ENCODE measurements at places on chromosomes 1 and 21.

DNA sequence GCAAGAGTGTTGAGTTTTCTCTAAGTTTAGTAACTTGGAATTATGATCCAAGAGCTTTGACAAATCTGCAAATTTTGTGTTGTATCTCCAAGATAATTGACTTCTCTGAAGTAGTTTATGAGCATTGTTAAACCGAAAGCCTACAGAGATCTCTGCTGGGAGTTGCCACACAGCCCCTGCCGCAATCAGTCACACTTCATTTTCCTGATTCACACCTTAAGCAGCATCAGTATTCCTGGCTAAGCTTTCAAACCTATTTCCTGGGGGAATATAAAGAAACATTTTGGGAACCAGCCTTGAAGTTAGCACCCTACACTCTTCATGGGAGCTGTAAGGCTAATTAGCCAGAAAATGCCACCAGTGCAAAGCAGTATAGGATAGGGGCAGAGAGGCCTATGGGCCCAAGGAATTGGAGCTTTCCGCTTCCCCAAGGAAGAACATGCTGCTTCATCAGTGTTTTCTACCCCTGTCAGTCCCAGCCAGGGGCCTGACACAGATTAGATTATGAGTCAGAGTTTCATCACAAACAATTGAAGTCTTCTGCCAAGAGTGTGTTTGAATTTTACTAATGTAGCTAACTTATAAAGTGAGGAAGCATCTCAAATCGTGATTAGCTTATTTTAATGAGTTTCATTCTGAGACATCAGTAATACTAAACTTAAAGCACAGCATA lies 23.2 kb upstream of the CACYBP start:
- no peak for DNase-seq

DNA sequence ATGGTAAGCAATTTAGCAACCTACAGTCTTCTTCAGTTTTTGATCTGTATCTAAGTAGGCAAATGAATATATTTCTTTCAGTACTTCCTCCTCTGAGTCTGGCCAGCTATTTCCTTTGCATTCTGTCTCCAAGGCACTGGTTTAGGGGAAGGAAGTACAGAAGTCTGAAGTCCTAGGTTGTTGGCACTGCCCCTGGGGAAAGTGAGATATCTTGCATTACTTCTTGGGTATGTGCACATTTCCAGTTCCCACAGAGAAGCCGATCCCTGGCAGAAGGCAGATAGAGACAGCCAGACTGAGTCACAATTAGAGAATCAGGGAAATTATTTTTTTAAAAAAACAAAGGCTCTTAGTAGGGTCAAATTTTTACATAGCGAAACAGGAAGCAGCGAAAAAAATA lies 98.8 kb downstream of the RASAL2 start:
- DNase-seq: no peak

DNA sequence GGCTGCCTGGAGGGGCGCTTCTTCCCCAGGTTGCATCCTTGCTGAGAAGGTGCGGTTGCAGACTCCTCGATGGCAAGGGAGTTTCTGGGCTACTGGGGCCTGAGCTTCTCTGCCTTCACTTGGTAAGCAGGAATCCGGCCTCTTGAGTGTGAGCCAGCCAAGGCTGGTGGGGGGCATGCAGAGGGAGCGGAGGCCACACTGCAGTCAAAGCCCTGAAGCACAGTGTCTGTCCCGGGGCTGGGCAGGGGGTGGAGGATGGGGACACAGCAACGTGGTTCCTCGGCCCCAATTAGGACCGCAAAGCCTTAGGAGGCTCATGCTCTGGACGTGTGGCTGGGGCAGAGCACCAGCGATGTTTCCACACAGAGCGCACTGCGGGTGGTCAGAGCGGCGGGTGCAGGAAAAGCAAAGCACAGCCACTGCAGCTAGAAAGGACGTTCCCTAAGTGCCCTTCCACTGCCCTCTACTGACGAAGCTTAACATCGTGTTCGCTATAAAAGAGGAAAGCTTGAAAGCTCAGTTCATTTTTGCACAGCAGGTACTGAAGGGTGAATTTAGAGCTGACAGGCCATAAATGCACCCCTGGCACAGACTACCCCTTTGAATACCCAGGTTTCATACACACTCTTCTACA lies 60.7 kb upstream of the COG2 start:
- DNase-seq: no peak

DNA sequence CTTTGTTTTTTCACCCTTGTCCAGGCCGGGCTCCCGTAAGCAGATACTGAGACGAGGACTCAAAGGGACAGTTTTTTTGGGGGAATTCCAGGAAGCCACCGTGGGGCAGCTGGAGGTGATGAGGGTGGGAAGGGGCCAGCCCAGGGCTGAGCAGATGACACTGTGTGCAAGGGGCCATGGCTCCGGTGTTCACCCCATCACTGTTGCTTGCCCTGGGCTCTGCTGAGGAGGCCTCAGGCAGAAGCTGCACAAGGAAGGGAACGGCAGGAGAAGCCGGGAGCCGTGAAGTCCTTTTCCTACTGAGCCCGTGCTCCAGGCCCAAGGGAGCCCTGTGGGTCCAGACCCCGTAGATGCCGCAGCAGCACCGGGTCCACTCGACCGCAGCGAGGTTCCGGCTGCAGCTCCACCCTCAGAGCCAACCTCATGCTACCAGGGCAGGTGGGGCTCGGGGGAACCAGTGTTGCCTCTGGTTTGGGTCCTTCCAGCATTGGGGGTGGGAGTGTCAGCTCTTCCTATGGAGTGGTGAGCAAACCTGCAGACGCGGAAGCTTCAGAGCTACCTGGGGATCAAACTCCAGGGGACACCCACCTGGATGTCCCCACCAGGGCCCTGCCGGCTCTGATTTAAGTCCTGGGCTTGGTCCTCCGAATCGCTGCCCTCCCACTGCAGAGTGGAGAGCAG lies 4.3 kb upstream of the CALML6 start:
- DNase-seq: no peak

DNA sequence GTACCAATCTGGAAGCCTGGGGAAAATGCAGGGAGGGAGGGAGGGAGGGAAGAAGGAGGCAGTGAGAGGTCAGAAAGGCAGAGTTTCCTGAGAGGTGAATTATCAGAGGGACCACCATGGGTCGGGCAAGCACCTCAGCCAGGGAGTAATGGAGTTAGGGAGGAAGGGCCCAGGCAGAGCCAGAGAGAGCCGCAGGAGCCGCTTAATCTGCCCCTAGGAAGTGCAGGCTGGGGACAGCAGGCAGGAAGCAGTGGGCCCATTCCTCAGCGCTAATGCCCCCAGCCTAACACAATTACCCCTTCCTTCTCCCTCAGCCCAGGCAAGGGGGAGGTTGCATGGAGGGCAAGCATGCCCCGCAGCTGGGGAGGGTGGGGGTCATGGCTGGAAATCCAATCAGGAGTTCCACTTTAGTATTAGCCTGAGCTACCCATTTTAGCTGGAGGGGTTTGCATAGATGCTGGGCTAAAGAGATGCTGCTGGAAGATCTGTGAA lies 109.0 kb downstream of the TMEM53 start:
- no peak for DNase-seq

DNA sequence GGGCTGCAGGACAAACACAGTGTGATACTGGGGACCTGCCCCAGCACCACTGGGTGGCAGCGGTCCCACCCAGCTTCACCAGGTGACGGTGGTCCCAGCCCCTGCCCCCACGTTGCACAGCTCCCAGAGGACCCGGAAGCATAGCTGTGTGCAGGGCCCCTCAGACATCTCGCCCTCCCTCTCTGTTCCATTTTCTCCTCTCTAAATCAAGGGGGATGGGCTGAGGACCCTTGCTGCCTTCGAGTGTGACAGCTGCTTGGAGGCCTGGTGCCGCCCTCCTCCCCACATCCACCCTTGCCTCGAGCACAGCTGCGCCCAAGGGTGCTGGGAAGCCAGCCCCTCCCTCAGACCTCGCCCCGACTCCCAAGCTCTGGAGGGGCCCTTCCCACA lies 16.1 kb upstream of the LRRC3 start:
- DNase-seq: no peak

GRCh38 chr1:91440847-91441246 lies 36.2 kb upstream of the HFM1 start:
- no peak for DNase-seq

DNA sequence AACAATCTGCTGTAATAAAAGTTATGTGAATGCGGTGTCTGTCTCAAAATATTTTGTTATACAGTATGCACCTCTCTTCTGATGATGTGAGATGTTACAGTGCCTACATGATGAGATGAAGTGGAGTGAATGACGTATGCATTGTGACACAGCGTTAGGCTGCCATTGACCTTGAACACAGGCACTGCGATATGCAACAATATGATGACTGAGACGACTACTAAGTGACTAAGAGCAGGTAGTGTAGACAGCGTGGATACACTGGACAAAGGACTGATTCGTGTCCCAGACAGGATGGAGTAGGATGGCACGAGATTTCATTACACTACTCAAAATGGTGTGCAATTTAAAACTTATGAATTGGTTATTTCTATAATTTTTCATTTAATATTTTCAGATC lies 8.4 kb downstream of the SGIP1 start:
- no peak for DNase-seq

GRCh38 chr1:151584278-151584677 lies 27.6 kb upstream of the SNX27 start:
- DNase-seq: no peak

DNA sequence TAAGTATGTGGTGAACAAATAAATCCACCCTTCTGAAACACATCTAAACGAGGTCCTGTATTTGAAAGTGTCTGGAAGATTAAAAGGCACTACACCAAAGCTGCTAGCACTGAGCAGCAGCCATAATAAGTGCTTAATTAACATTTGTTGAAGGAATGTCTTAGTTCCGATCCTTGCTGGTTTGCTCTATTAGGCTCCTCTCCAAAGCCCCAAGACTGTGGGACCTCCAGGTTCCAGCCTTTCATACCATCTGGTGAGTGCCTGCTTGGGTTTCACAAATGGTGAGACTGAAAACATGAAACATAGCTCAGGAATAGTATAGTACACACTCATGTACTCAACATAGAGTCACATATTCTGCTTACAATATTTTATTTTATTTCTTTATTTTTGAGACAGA lies 640 bp upstream of the CYP2J2 start:
- DNase-seq: no peak

- no peak for DNase-seq
These were observed 38.1 kb downstream of the TRIM62 start for GRCh38 chr1:33143698-33144097.

DNA sequence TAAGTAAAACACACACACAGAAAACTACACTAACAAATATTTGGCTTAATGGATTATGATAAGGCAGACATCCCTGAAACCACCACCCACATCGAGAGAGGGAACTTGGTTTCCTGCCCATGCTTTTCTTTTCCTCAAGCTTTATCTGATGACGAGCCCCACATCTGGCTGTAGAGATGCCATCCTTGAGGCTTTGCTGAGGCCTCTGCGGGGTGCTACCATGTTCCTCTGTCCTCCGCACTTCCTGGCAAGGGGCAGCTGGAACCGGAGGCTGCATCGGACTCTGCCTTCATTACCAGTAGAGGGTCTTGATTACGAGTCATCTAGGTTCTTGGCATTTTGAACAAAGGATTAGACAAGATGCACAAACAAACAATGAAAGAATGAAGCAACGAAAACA lies 21.7 kb upstream of the C1orf174 start:
- no peak for DNase-seq

DNA sequence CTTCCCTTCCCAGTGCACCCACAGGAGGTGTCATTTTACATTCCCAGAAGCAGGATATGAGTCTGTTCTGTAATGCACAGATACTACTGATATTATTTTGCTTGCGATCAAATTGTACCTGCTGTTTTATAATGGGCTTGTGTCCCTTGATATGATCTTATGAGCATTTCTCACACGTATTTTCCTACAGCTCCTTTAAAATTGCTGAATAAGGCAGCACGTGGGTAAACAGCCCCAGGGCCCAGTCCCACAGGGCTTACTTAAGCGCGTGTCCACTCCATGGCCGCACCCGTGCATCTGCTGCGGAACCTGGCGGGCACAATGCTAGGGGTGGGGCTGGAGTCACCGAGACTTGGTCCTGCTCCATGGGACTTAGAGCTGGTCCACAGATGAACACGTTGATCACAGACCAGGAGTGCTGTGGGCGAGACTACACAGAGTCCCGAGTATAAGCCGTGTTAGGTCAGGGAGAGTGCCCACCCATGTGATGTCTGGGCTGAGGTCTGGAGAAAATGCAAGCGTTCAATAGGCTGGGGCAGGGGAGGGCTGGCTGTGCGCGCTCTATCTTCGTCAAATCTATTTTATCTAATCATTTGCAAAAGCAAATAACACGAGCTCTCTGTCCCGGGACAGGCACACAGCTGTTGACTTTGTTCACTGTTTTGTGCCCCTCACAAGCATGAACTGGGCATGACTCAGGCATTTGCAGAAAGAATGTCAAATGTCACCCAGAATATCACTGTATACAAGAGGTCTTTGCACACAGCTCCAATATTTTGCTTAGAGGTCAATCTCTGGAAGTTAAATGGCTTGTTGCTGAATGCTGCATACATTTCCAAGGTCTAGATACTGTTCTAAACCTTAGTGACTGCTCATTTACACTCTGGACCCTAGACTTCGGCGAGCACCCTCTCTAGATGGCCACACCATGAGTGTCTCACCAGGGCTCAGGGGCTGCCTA lies 119.3 kb downstream of the CRYAA start:
- no peak for DNase-seq

- DNase-seq: no peak
These were observed 8.2 kb upstream of the ST6GALNAC3 start for GRCh38 chr1:76066394-76066793.

DNA sequence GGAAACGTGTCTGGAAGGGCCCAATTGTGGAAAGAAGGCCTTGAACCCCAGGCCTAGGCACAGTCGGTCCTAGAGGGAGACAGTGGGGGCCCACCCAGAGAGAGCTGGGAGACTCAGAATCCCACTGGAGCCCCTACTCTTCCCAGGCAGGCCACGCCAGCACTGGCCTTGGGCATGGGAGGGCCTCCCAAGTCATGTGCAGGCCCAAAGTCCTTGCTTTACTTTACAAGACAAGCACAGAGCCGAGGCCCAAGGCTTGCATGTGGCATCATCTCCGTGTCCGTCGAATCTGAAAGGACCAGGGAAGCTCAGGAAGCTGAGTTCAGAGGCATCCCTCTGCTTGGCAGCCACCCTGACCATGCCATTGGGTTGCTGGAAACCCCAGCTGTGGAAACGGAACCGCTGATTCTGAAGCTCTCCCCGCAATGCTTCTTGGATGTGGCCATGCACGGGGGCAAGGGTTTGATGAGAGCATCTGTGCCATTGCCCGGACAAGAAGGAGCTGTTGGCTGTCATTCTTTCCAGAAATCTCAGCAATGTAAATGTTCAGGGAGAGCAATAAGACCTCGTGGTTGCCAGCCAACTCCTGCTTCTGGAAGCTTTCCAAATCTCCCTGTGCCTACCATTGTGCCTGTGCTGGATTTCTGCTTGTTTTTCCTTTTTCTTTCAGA lies 32.8 kb downstream of the ABCG1 start:
- no peak for DNase-seq

DNA sequence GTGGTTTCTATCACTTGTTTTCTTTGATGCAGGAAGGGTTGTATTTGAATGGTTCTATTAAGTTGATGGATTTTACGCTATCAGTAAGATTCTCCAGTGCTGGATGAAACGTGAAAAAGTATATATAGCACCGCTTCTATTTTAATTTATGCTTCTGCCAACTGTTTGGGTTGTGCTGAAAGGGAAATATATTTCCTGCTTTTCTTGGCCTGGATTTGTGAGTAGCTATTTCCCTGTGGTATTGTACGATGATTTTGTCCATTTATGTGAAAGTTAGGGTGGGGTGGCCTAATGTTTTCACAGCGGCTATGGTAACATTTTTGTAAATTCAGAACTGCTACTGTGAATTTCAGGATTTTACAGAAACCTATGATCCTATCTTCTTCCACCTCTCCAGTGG lies 322 bp downstream of the C1orf162 start:
- DNase-seq: no peak

- DNase-seq: no peak
These were observed 9.1 kb downstream of the KDF1 start for GRCh38 chr1:26951216-26951615.
